GM12865 (cell line): ENCODE measurements at places on chromosomes 2 and 18.

DNA sequence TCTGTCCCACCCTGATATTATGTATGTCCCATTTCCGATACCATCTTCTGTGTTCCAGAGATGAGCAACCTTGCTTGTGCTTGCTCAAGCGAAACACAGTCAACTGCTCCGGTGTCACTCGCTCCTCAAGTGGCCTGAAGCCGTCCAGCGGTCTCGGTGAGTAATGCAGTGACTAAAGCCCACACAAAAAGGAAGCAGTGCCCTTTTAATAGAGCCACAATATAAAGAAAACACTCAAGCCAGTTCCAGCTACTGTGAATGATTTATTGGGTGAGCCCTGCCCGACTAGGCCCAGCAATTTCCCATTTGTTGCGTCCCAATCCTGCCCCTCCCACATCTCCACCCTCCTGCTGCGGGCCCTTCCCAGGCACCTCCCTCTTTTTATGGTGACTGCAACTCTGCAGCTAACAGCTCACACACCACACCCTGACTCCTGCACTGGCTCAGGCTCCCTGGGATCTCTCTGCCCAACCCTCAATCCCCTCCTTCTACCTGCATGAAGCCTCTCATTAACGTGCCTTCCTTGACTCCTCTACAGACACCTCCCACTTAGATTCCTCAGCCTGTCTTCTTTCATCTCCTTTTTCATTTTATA lies 44.2 kb upstream of the DSC1 start:
- peak; percentile 90 for DNase-seq

DNA sequence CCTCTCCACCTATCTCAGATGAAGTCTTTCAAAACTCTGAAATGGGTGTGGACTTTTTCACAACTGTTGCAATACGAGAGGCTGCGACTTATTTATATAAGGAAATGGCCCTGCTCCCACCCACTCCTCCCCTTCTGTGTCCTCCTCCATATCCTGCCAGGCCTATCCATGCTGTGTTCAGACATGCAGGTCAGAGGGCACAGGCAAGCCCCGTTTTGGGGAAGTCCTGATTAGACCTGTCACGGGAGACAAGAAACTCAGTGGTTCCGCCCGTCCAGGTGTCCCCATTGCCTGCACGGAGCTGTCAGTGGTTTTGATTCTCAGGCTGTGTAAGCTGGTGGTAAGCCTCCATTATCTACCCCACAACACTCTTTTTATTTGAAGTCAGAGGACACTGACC lies 99.6 kb upstream of the MGAT5 start:
- DNase-seq = peak; percentile 70

- no peak for DNase-seq
These were observed 68.9 kb downstream of the RTN4 start for GRCh38 chr2:54981385-54981784.

- no peak for DNase-seq
These were observed 476.7 kb downstream of the TXNL1 start for GRCh38 chr18:56161566-56162260.

DNA sequence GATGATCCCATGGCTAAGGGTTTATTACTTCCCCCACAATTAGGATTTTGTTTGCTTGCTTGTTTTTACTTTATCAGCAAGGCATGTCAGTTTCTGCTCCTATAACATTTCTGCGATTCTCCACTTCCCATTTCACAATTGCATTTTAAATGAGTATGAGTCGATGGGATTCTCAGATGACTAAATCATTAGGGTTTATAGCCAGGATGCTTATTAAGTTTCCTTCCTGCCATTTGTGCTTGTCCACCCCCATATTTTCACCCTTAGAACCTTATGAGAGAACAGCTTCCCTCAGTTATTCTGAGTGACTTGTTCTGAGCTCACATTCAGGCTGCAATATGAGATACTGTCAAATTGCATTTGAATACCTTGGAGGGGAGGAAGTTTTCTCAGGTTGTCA lies 37.9 kb upstream of the C1GALT1C1L start:
- no peak for DNase-seq
